ENCODE measurements at places on chromosomes 1 and 21.

- no peak for DNase-seq
Measured at GRCh38 chr1:246274186-246274585, 232.9 kb downstream of the SMYD3 start.

DNA sequence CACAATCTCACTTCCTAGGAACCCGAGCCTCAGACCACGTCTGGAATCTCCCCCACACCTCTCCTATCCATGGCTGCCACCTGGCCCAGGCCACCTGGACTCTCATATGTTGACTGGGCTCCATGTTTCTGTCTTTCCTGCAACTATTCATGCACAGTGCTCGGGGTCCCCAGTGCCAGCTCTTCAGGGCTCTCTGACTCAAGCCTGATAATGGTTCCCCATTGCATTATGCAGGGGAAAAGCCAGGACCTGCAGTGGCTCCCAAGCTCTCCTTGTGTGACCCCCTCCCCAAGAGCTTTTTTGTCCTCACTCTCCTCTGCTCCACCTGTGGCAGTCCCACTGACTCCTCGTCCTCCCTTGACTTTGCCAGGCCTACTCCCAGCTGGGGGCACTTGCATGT is 417.6 kb downstream of the NPHP4 start:
- DNase-seq = no peak

- DNase-seq = no peak
Measured at GRCh38 chr1:24409535-24409934, 4.0 kb downstream of the STPG1 start.

- DNase-seq = no peak
Measured at GRCh38 chr1:22121421-22121911, 21.4 kb downstream of the WNT4 start.

- DNase-seq = no peak
Measured at GRCh38 chr1:78184460-78185072, 138.8 kb downstream of the GIPC2 start.

GRCh38 chr1:147719029-147719698 is 41.2 kb downstream of the GJA5 start:
- no peak for DNase-seq

- no peak for DNase-seq
Measured at GRCh38 chr1:228697207-228698016, 37.9 kb upstream of the RHOU start.

GRCh38 chr1:218123968-218124367 is 161.1 kb upstream of the RRP15 start:
- no peak for DNase-seq

GRCh38 chr1:155228096-155228427 is 19.6 kb downstream of the MTX1 start:
- DNase-seq = no peak

GRCh38 chr1:107058245-107059032 is 2.0 kb downstream of the PRMT6 start:
- no peak for DNase-seq

GRCh38 chr1:225182716-225183115 is 245.1 kb downstream of the LBR start:
- no peak for DNase-seq

DNA sequence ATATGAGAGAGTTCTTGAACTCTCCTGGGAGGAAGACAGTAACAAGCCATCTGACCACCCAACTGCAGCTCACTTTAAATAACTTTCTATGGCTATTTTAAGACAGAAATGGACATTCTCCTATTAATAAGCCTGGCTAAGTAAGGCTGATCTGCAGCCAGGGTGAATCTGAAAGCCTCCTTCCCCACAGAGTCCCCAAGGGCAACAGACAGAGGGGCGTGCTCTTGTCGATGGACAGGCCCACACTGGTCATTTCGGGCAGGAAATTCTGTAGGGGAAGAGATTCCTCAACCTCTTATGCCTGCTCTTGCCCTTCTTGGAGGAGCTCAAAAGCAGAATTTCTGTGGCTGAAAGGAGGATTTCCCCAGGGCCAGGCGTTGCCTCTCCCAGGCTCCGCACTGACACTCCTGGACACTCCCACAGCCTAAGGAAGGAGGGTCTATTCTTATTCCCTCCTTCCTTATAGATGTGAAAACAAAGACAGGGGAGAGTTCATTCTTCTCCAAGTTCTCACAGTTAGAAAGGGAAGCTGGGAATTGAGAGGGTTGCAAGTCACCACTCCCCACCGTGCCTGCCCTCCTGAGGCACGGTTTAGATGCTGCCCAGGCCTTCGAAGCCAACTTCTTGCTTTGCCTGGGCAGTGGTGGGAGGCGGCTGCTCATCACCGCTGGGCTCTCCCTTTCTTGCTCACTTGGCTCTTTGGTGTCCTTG is 17.9 kb upstream of the KANK4 start:
- no peak for DNase-seq

GRCh38 chr1:17640975-17641374 is 101.5 kb downstream of the ARHGEF10L start:
- DNase-seq = no peak

- DNase-seq = peak; percentile 20
Measured at GRCh38 chr1:161499099-161500039, 5.9 kb upstream of the FCGR2A start.

- DNase-seq = no peak
Measured at GRCh38 chr21:32413697-32414578, 1.4 kb downstream of the EVA1C start.

DNA sequence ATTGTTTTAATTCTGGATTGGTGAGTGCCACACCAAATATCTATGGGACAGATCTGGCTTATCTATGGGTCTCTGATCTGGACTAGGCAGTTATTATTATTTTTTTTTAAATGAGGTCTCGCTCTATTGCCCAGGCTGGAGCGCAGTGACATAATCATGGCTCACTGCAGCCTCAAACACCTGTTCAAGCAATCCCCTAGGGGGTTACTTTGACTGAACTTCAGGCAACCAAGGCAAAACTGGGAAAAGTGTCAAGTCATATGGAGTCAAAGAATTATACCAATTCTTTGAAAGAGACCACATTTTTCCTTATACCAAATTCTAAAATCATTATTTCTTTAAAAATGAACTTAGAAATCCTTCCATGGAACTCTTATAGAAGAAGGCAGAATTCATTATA is 129.1 kb upstream of the HOOK1 start:
- DNase-seq = no peak

DNA sequence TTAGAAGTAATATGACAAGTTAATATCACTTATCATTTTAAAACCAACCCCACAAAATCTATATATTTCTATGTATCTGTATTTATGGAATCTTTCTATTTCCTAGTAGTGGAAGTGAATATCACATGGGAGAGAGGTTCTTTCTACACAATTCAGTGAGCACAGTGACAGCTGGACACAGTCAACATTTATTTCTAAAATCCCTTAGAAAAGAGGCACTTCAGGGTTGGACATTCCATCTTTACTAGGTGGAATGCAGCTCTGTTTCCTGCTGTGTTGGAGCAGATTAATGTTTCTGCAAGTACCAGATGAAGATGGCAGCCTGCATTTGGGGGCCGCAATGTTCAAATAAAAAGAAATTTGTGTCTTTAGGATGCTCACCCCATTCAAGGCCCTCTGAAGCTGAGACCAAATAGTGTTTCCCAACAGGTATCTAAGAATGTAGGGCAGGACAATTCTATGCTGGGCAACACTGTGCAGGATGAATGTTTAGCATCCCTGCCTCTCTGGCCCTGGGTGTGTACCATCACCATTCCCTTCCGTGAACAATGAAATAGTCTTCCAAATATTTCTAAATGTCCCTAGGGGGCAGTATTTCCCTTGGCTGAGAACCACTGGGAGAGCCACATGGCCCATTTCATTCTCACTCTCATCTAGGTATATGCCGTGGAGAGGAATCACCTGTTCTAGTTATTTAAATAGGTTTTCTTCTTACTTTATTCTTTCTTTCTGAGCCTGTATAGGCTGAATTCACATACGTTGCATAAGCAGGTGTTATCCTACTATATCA is 394.8 kb downstream of the PRDM2 start:
- no peak for DNase-seq

- no peak for DNase-seq
Measured at GRCh38 chr1:231674575-231674974, 48.0 kb downstream of the DISC1 start.

GRCh38 chr1:243346468-243346867 is 90.6 kb downstream of the SDCCAG8 start:
- no peak for DNase-seq

DNA sequence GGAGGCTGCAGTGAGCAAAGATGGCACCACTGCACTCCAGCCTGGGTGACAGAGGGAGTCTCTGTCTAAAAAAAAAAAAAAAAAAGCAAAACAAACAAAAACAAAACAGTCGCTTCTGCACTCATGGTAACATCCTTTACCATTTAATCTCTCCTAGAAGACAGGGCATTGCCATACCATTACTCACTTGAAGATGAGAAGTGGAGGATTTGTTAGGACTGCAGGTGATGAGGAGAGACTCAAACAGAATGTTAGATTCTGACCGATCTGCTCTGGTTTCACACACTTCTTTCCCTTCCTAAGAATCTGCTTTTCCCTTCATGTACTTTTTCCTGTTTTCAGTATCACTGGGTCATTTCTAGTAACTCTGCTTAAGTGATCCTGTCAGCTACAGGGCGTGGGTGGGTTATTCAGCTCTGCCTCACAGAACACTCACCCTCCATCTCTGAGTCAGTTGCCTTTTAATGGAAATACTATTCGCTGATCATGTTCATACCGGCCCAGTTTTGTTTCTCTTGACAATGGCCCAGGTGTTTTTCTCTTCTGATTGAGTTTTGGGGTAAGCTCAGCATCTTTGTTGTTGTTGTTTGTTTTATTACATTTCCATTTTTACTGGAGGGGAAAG is 148.0 kb upstream of the ERG start:
- DNase-seq = no peak

- no peak for DNase-seq
Measured at GRCh38 chr1:172903581-172904220, 147.0 kb downstream of the TNFSF18 start.

Measured in GM12878 (cell line).